Activated B cell treated with CpG ODN at 0.5 μM for 24 hours (primary cell): ENCODE measurements at places on chromosomes 4 and X. TPM values are rescaled to one million over a fixed set of nuclear protein-coding genes. Genes with fewer than 3 reads are reported as not detected.

- no peak for DNase-seq
Observed at GRCh38 chrX:154376774-154377173, 2.3 kb upstream of the EMD start.

DNA sequence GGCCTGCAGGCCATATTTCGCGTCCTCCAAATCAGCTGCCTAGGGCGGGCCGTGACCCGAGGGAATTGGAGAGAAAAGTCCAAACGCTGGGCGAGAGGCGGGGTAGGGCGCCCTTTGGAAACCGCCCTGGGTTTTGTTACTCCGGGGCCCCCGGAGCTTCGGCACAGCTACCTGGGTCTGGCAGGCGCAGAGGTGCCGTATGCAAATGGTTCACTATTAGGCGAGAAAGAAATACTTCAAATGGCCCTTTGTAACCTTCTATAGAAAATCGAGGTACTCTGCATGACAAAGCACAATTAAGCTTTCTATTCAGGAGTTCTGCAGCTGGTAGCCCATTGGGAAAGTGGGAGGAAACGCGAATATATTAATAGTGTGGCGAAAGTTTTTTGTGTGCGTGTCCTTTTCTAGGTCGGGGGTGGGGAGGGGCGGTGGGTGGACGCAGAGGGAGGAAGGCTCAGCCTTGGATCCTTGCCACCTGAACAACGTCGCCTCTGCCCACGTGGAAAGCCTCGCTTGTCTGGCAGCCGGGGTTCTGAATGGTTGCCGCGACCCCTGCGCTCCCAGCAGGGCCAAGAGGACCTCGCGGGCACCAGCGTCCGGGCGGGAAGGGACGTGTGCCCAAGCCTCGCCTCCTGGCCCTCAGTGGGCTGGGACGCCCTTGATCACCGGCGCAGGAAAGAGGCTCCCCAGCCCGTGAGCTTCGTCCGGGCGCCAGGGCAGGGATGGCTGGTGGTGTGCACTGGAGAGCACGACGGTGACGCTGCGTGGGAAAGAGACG, 9.5 kb downstream of the GSX2 start:
- no peak for DNase-seq

DNA sequence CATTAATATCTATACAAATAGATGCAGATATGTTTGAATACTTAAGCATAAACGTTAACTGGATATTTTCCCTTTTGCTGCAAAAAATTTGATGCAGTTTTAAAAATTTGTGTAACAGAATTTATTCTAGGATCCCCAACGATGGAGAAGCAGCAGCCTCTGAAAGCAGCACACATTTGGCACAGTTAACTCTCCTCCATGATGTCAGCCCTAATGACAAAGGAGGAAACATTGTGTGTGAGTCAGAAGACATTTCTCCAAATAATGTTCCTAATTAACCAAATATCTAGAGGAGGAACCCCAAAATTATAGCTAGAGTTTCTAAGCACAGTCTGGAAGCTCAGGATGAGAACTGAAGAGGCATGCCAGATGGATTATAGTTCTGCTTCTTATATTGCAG, 281.9 kb upstream of the MAD2L1 start:
- DNase-seq: no peak

- DNase-seq: no peak
Observed at GRCh38 chr4:141416219-141416618, 195.5 kb downstream of the ZNF330 start.

- no peak for DNase-seq
Observed at GRCh38 chr4:105843941-105844340, 51.3 kb upstream of the NPNT start.

GRCh38 chr4:162841753-162842152, 324.9 kb downstream of the NAF1 start:
- no peak for DNase-seq

GRCh38 chrX:26558719-26559386, 342.9 kb downstream of the MAGEB5 start:
- DNase-seq: no peak

- no peak for DNase-seq
Observed at GRCh38 chr4:182306792-182307507, 63.7 kb downstream of the TENM3 start.

- DNase-seq: no peak
Observed at GRCh38 chr4:70885174-70885573, 17.0 kb upstream of the MOB1B start.

GRCh38 chr4:108954880-108955279, 192.0 kb upstream of the ETNPPL start:
- DNase-seq: no peak

- no peak for DNase-seq
Observed at GRCh38 chr4:74624351-74625151, 169.8 kb downstream of the BTC start.

DNA sequence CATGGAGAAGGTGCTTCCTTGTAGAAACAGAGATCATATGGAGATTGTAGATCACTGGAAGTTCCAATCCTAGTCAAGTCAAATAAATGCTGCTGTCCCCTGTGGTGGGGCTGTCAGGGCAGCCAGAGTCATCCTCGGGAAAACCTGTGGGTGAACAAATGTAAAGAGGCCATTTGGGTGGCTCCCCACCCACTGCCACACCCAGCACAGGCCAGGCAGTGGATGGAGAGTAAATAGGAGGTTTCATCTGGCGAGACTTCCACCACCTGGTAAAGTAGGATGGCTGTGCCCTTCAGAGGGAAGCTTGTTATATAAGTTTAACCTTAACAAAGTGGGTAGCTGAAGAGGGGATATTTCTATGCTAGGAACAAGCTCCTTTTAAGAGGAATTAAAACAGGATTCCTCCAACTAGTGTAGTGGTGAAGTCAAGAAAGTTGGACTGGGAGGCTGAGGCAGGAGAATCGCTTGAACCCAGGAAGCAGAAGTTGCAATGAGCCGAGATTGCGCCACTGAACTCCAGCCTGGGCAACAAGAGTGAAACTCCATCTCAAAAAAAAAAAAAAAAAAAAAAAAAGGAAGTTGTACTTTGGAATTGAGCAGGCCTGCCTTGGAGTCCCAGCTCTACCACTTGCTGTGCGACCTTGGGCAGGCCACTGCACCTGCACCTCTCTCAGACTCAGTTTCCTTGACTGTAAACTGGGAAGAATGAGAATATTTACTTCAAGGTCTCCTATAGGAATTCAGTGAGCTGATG, 273.7 kb downstream of the PTTG2 start:
- DNase-seq: no peak

GRCh38 chrX:6049132-6049531, 179.5 kb downstream of the NLGN4X start:
- no peak for DNase-seq

DNA sequence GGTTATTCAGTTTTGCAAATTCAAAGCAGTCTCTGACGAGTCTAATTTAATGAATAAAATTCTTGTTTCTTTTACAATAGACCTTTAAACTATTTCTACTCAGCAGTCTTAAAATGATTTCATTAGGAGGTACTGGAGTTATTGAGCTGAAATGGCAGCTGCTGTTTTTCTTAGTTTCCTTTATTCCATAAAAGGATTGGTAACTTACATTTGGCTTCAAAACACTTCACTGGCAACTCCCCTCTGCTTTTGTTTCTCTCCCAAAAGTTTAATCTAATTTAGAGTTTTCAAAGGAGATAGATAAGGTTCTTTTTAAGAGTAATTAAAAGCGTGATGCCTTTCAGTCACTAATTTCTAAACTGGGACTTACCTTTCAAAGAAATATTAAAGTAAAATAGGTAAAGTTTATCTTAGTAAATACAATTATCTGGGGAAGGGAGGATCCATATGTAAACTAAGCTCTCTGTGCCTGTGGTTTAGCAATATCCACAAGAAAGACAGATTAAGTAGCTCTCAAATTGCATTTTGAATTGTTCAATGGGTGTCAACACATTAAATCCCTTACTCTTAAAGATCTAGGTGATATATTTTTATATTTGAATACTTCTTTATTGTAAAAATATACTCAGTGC, 17.1 kb upstream of the PCDH10 start:
- no peak for DNase-seq

DNA sequence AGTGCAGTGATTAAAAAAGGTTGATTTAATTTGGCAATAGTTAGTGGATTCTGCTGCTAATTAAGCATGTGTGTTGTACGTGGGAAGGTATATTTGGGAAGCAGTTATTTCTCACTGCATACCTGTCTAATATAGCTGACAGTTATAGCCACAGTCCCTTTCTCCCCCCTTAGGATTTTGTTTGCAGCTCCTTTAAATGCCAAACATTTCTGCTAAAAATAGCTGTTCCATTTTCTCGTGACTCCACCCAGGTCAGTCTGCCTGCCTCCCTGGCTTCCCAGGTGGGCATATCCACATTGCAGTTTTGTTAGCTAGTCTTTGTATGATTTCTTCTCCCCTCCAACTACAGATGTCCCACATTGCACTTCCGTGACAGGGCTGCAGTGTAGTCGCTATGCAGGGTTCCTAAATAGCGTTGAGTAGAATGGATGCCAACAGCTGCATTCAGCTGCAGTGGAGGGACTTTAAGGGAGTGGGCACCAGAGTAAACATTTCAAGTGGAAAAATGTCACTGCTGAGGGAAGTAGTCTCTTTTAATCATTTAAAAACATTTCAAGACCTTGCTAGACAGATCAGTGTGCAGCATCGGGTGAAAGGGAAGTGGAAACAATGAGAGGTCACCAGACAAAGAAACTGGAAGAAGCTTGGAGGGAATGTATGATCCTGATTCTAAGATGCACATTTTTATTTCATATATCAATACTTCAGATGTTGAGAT, 326.3 kb downstream of the RAPGEF2 start:
- DNase-seq: no peak

DNA sequence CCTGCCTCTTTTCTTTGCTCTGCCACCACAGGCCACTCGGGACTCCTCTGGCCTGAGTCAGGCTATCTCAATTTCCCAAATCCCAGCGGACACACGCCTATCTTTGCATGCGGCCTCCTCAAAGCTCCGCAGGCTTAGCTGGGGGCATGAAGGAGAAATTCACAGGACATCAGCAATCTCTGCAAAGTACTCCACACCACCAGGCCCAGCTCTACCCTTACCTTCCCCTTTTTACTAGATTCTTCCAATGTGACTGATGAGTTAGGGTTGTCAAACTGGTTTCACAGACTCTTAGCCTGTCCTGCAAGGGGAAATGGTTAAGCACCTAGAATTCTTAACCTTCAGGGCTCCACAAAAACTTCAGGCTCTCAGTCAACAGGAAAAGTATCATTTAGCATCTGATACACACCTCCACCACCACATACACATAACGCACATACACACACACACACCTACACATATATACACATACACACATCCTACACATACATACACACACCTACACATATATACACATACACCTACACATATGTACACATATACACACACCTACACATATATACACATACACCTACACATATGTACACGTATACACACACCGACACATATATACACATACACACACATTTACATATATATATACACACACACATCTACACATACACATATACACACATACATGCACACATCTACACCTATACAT, 349.1 kb downstream of the ANK2 start:
- DNase-seq: no peak

DNA sequence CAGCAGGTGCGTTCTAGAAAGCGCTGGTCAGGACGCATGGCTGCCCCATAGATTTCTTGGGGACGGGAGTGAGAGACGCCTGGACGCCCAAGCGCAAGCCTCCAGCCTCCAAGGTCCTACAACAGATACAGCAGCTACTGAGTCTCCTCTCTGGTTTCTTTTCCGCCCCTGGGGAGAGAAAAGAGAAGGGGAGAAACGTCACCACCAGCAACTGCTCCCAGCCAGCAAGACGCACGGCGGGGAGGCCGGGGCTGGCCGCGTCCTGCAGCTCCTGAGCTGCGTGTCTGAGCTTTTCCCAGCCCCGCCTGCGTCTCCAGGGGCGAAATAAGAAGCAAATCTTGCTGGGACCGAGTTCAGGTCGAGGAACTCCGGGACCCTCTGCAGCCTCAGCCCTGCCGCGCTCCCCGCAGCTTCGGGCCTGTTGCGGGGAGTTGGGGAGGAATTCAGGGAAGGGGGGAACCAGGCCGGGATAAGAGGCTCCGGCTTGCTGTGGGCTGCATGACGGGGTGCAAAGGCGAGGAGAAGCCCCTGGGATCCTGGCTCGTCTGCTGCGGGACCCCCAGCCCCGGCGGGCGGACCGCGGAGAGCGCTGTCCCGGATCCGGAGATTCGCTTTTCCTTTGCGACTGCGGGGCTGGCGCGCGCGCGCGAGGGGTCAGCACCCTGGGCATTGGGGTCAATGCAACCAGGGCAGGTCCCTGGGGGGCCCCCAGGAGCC, 6.8 kb upstream of the SHOX start:
- no peak for DNase-seq

- DNase-seq: no peak
Observed at GRCh38 chrX:38941675-38942074, 140.4 kb downstream of the MID1IP1 start.

GRCh38 chr4:134807231-134807745, 605.7 kb upstream of the PABPC4L start:
- DNase-seq: no peak

- DNase-seq: no peak
Observed at GRCh38 chr4:82050796-82051195, 323.0 kb downstream of the HNRNPD start.

GRCh38 chrX:73448379-73448778, 1.5 kb downstream of the CDX4 start:
- no peak for DNase-seq

DNA sequence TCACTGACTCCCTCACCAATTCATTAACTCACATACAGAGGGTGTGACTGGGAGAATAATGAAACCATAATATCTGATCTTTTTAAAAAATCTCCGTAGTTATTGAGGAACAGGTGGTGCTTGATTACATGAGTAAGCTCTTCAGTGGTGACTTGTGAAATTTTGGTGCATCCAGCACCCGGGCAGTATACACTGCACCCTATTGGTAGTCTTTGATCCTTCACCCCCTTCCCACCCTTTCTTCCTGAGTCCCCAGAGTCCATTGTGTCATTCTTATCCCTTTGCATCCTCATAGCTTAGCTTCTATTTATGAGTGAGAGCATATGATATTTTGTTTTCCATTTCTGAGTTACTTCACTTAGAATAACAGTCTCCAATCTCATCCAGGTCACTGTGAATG, 1143.8 kb downstream of the PCDH19 start:
- no peak for DNase-seq

DNA sequence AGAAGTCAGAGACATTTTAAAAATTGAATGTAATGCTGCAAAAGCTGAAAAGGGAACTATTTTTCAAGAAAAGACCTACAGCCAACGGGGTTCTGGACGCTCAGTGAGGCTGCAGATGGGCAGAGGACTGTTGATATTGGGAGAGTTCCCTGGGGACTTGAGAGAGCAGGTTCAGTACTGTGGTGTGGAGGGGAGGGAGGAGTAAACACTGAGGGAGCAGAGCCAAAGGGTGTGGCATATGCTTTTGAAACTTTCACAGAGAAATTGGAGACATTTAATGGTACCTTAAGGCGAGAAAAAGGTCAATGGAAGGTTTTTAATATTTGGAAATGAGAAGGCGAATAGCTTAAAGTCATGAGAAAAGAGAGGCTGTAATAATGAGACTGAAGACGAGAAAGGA, 62.2 kb upstream of the GPM6A start:
- DNase-seq: no peak

GRCh38 chr4:169079942-169080827, 70.1 kb upstream of the CBR4 start:
- DNase-seq: peak; percentile 18

GRCh38 chr4:17535242-17535641, 20.3 kb downstream of the CLRN2 start:
- DNase-seq: no peak

The NAT8L gene
- total RNA-seq: 0.15 and 0.24 TPM in 2 replicates

The KLF8 gene
- 15.2 and 17.8 TPM in 2 replicates for total RNA-seq

The SSX3 gene
- total RNA-seq: not detected in 2 replicates

The TMSB15A gene
- not detected in 2 replicates for total RNA-seq

The SCLT1 gene
- total RNA-seq: 24.5 and 25.0 TPM in 2 replicates

The TLR6 gene
- 59.1 and 64.7 TPM in 2 replicates for total RNA-seq

The SPATA4 gene
- not detected in 2 replicates for total RNA-seq

The PARM1 gene
- 6.5 and 6.7 TPM in 2 replicates for total RNA-seq

The GAGE1 gene
- total RNA-seq: not detected in 2 replicates

The SSX2B gene
- total RNA-seq: not detected in 2 replicates

The ARMCX1 gene
- total RNA-seq: 0.38 and 0.42 TPM in 2 replicates

The MTNR1A gene
- total RNA-seq: not detected in 2 replicates
